Fibroblast of the conjunctiva (primary cell): ENCODE measurements at places on chromosomes 12 and 14.

- DNase-seq, result no peak
Measured at GRCh38 chr14:94458558-94459205, 6.1 kb upstream of the SERPINA11 start.

DNA sequence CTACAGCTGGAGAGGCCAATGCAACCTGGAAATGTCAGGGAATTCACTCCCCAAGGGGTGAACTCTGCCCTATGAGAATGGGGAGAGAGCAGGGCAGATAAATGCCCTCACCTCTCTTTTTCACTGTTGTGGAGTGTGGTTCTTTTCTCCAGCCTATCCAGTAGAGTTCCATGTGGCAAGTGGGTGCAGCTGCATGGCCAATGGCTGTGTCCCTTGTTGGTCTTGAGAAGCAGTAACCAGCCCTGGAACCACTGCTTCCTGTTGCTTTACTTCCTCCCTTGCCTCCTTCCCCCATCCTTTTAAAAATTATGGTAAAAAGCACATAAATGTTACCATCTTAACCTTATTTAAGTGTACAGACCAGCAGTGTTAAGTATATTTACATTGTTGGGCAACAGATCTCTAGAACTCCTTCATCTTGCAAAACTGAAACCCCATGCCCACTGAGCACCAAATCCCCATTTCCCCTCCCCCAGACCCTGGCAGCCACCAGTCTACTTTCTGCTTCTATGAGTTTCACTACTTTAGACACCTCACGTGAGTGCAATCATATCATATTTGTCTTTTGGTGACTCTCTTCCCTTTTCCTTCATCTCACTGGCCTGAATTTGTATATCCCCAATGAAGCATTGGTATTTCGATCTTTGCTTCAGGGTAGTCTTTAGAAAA, 77.0 kb upstream of the GRIP1 start:
- no peak for DNase-seq

DNA sequence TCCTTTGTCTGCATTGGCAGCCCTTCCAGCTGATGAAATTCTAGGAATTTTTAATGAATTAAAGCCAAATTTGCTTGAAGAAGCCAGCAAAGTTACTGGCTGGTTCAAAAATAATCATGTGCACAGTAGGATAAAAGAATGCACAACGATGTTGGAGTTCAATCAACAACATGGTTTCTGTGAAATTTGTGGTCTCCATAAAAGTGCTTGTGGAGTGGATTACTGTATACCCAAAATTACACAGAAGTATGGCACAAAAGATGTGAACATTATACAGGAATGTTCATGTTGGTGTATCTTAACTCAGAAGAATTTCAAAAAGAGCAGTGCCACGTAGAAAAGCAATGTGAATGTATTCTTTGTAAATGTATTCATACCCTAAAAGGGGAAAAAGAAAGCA, 105.0 kb upstream of the METAP2 start:
- no peak for DNase-seq

GRCh38 chr12:132014915-132015280, 65.2 kb downstream of the EP400 start:
- no peak for DNase-seq

GRCh38 chr12:68352067-68352466, 19.9 kb upstream of the MDM1 start:
- DNase-seq, result no peak

GRCh38 chr12:90229407-90230170, 521.0 kb upstream of the ATP2B1 start:
- no peak for DNase-seq

GRCh38 chr12:24586293-24586692, 362.6 kb downstream of the BCAT1 start:
- no peak for DNase-seq

DNA sequence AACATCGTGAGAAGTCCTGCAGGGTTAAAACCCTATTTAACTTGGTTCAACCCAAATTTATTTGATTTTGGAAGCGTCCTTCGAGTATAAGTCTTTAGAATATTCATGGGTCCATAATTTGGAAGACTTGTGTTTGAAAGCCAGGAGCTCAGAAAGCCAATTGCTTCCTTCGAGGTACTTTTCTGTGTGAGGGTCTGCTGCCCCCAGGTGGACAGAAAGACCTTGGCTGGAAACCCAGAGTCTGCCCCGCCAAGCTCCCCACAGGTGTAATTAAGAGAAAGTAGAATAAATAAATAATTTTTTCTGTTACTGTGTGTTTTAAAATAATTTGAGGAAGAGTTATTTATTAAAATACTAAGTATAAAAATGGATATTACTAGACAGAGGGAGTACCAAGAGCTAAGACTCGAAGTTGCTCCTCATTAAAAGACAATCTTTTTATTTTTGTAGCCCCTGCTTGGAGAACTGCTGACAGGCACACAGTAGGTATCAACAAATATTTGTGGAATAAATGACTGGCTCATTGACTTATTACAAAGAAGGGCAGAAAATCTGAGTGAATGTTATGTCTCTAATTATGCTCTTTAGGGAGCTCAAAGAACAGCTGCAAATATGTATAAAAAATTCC, 105.8 kb downstream of the PAH start:
- DNase-seq, result no peak

DNA sequence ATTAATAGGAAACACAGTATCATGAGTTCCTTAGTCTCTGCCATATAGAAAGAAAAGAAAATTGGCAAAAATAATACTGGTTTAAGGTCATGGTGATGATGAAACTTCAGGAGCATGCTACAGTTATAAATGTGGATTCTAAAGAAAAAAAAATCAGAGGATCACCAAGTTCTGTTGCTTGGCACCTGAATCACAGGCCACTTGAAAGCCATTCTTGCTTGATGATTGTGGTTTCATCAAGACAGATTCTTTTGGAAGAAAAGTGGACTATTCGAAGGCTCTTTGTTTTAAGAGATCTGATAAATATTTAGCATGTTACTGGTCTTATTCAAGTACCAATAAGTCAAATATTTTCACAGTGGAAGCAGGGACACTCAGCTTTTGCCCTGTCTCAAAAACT, 148.9 kb downstream of the SAMD4A start:
- DNase-seq, result no peak

- no peak for DNase-seq
Measured at GRCh38 chr12:100798286-100799160, 3.9 kb downstream of the ANO4 start.

DNA sequence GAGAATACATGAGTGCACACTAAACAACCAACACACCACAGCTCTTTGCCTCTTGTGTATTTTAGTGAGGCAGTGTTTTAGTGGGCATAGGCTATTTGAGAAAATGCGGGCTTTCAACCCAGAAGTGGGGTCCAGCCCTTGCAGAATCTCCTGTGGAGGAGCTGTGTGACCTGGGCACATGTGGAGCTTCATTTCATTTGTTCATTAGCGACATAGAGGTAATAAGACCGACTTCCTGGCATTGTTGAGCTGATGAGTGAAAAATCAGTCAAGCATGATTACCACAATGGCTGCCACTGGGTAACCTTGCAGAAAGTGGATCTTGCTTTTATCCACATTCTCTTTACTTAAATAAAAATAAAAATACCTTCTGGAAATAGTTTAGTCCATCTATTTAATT, 923.5 kb downstream of the BCL11B start:
- DNase-seq, result no peak

DNA sequence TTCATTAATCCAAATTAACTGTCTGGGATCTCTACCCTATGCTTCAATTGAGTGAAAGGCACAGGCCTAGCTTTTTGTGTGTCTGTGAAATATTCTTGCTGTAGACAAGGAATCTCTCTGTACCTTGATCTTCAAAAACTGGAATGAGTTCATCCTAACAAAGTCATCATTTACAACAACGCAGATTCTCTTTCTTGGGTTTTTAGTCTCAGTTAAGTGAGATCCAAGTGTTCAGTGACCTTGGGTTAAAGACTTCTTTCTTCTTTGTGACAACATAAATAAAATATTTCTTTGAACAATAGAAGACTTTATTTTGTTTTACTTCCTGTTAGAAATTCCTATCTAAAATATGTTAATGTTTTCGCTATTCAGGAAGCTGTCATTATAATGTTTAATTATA, 192.2 kb upstream of the LMNTD1 start:
- no peak for DNase-seq

- no peak for DNase-seq
Measured at GRCh38 chr14:26233118-26233517, 364.7 kb downstream of the NOVA1 start.

- DNase-seq, result no peak
Measured at GRCh38 chr14:94960285-94961001, 190.5 kb upstream of the GSC start.
